Right ventricle myocardium inferior (tissue), 1 donor: ENCODE measurements at places on chromosomes 5 and 9. TPM values are rescaled to one million over a fixed set of nuclear protein-coding genes. Genes with fewer than 3 reads are reported as not detected.

The FOXD4L4 gene
- not detected for total RNA-seq

The NRARP gene
- total RNA-seq = 4.7 TPM

The PCDHGA4 gene
- total RNA-seq = 7.8 TPM

The FBP2 gene
- total RNA-seq = 0.54 TPM

The ARL14EPL gene
- not detected for total RNA-seq

The CD14 gene
- total RNA-seq = 46.1 TPM

The PCDHA4 gene
- total RNA-seq = 0.08 TPM

The CTNNAL1 gene
- 70.7 TPM for total RNA-seq

The GRPEL2 gene
- 11.6 TPM for total RNA-seq

The CTSV gene
- total RNA-seq = not detected

The PCDHGB2 gene
- 8.3 TPM for total RNA-seq

The PNPLA7 gene
- 9.8 TPM for total RNA-seq
